ELF-1 (cell line): ENCODE measurements at places on chromosomes 5 and 9.

DNA sequence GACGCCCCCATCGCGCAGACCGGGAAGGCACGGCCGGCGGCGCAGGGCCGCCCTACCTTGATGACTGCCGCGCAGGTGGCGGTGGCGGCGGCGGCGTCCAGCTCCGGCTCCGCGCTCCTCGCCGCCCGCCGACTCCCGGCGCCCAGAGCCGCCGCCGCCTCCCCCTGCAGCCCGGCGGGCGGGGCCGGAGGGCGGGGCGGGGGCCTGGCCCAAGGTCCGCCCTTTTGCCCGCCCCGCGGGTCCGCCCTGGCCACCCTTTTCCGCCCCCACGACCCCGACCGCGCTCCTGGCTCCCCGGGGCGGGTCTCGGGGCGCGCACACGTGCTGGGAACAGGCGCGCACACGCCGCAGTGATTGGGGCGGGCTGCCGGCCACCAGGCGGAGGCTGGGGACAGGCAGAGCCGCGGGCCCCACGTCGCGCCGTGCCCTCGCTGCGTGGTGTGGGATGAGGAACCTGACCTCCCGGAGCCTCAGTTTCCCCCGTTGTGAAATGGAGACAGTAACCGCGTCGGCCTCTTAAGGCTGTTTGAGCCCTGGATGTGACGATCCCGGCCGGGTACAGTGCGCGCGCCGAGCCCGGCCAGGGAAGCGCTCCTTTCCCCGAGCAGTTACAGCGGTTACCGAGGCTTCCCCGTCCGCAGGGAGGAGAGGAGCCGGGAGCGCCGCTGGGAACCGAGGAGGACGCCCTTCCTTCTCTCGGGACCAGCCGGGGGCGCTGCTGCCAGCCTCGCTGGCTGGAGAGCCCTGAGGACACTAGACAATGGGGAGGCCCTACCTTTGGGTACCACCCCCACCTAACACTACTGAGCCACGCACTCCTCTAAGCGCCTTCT lies at the start of gene CORO2A:
TSS of gene CORO2A (minus strand) at position 135 of the 833 bp plus-strand sequence. CDS start 34,977 bp downstream, outside the sequence.
- DNase-seq = peak; percentile 86

DNA sequence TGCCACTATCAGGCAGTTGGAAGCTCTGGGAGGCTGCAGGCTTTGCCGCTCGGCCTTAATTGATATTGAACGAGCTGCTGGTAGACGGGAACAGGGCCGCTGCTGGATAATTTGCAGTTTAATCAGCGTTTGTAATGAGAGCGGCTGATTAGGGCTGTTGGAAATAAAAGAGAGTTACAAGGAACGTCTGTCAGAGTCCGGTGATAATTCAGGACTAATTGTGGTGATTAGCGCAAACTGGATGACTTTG lies 68.2 kb upstream of the TBCA start:
- DNase-seq = no peak

DNA sequence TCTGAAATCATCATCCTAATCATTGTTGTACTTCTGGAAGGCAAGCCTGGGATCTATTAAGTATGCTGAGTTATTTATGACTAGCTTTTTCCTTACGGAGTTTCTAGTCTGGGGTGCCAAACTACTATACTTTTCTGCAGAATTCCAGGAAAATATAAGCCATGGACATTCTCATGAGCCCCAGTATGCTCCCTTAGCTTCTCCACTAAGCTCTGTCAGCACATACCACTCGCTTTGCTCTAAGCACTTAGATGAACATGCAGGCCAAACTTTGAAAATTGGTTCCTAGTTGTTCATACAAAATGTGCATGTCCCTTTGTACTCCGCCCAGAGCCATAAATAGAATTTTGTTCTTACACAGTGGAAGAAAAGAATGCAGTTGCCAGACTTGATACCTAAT lies 284.6 kb downstream of the ARRDC3 start:
- DNase-seq = no peak

DNA sequence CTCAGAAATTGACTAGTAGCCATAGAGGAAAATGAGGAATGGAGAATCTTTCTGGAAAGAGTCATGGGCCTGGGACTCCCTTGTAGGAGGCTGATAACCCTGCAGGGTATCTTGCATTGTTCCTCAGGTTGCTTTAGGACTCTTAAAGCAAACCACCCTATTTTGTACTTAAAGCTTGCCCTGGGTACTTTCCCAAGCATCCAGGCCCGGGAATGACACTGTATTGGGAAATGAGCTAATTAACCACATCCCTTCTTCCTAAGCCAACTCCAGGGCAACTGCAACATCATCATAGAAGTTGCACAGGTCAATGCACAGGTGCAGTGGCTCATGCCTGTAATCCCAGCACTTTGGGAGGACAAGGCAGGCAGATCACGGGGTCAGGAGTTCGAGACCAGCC lies 55.9 kb downstream of the UGCG start:
- DNase-seq = no peak
